ENCODE measurements at places on chromosomes 7 and 10.

DNA sequence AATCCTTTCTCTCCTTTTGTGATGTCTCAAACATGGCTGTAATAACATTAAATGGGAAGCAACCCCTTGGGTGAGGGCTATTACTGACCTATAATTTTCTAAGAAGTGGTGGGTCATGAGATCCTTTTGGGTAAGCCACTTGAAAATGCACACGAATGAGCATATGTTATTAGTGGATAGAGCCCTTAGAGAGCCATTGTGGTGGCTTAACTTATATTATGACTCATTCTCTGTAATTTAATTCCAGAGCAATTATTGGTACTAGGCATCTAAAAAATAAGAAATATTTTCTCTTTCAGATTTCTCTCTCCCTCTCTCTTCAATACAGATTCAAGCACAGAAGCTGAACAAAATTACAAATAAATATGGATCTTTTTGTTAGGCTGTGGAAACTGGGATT, 1177.4 kb upstream of the PHF14 start:
- DNase-seq, result no peak

DNA sequence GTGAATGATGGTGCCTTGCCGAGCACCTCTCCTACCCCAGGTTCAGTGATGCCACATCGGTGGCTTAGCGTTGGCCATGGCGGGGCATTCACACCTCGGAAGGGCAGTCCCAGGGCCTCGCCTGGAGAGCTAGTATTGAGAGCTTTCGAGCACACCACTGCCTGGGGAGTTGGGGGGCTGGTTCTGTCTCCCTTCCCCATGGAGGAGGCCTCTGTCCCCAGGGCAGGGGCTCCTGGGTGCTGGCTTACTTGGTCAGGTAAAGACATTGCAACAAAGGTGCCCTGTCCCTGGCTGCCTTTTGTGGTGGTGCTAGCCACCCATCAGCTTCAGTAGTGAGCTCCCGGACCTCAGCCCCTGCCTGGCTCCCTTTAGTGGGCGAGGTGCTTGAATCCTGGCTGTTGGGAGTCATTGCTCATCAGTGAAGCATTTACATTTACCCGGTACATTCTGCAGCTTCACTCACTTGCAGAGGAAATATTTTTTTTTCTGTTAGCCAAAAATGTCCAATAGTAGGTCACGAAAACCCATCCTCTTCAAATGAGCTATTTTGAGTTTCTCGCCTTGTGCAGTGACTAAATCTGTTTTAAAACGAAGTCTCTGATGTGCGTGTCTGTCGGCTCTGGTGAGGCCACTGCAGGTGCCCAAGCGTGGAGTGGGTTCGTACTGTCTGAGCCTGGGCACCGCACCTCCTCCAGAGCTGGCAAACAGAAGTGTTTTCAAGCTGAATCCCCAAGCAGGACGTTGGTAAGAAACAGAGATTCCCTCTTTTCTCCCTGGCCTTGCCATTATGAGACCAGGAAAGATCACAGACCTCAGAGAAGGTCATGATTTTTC, 95.5 kb downstream of the INPP5A start:
- DNase-seq, result no peak

DNA sequence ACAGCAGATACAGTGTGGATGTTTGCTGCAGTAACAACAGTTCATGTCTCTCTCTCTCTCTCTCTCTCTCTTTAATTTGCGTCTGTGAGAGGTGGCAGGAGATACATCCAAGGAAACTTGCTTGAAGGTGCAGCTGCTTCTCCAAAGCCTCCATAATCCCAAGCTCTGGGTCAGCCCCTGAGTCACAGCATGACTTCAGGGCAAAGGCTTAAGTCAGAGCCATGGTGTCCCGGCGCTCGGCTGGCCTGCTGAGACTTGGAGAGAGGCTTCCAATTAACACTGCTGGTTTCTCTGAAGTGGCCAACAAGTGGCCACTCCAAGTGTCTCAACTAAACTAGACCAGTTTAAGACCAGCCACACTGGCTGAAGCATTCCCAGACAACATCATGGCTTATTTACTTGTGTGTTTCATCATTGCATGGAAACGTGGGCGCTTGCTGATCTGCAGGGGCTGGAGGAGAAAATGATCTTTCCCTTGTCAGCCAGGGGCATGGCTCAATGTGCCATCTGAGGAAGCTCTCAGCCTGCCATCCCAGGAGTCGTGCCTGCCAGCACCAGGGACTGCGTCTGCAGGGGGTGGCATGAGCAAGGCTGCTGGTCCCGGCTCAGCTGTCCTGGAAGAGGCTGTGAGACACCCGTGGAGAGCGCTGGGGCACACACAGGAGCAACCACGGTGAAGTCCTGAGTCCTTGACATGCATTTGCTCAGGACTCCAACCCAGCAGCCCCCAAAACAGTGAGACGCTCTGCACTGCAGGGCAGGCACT, 254.2 kb downstream of the COBL start:
- DNase-seq, result no peak

- no peak for DNase-seq
Observed at GRCh38 chr7:102834999-102835398, 77.8 kb upstream of the LRRC17 start.

DNA sequence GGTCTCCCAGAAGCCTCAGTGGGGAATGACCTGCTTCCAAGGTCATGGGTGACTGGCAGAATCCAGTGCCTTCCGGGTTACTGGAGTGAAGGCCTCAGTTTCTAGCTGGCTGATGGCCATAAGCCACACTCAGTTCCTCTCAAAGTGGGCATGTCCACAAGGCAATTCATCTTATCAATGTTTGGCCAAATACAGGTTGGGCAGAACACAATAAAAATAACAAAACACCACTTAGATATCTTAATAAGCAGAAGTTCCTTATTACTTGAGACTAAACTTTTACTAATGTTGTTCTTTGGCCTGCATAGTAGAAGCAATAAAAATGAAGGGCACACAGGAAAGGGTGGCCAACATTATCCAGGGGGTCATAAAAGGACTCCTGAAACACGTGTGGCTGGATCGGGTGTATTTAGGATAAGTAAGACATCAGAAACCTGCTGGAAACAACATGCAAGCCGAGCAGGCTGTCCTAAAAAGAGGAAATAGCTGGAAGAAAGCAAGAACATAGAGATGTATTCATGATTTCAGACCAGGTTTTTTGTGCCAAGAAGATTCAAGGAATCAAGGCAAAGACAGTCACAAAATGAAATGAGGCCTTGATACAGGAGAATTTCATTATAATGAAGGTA, 19.6 kb upstream of the AKR1C2 start:
- no peak for DNase-seq
